HEK293T (cell line): ENCODE measurements at places on chromosomes 16 and 17.
A peak's percentile ranks its signal among the peaks of the same experiment; 100 is the strongest.

DNA sequence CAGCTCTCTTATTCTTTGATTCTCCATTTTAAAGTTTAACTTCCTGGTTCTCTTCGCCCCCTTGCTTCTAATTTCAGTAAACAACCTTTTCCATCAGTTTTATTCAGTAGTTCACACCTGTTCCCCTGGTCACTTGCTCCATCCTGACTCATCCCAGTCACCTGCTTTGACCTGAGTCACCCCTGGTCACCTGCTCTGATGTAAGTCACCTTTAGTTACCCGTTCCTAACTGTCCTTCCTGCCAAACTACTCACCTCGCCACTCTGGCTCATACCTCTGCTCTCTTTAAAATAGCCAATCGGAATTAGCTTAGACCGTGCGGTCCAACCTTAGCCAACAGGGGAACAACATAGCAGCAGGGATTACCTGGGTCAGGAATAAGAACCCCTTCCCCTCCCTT is 4.7 kb upstream of the NLRC5 start:
- no peak for DNase-seq

- no peak for DNase-seq
These were observed 5.2 kb upstream of the GSE1 start for GRCh38 chr16:85607796-85608514.

DNA sequence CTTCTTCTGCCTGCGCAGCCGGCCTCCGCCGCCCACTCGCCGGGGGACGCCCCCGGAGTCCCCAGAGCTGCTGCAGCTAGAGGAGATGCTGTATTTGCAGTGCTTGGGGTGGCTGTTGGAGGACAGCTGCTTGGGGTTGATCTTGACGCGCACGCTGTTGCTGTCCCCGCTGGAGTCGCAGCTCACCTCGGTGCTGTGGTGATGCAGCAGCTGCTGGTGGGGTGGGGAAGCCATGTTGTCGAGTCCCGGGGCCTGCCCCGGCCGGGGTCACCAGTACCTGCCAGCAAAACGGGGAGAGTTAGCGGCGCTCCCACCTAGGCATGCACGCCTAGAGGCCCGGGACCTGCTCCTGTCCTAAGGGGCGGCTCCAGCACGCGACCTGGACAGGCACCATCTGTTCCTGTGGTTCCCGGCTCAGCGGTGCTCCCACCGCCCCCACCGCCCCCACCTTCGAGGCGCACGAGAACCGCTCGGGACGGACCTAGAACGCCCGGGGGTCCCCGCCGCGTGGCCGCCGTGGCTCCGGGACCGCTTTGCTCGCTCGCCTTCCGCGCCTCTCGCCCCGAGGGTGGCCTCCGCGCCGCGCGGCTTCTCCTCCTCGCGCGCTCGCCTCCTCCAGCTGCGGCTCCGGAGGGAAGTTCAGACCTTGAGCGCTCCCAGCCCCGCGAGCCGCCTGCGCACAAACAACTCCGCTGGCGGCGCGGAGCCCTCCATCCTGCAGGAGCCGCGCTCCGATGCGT is 863 bp downstream of the ADCY9 start:
- DNase-seq: peak; percentile 68

GRCh38 chr16:56753410-56753809 is 23.5 kb downstream of the NUP93 start:
- no peak for DNase-seq

DNA sequence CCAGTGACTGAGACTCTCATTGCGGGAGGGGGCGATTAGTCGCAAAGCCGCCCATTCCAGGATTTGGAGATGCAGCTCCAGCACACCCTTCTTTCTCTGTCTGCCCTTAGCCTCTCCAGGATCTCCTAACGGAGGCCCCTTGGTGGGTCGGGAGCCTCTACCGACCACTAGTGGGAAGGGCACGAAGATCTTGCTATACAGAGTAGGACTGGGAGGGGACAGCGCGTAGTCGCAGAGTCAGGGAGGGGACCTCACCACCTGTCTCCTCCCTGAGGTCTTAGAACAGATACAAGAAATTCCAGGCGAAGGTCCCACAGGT is 588 bp upstream of the SMTNL2 start:
- DNase-seq: peak; percentile 80

DNA sequence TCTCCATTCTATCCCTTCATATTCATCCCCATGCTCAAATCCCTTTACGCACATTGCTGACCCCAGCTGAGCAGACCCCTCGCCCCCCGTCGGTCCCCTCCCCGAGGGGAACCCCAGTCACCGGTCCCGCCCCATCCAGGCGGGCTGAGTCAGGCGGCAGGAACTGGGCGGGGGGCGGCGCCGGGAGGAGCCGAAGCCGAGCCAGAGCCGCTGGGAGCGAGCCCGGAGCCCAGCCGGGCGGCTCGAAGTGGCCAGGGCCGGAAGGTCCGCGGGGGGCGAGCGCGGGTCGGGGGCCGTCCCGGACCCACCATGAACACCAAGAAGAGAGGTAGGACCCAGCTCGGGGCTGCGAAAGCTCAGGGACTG is 8.6 kb downstream of the RIPOR1 start:
- no peak for DNase-seq

DNA sequence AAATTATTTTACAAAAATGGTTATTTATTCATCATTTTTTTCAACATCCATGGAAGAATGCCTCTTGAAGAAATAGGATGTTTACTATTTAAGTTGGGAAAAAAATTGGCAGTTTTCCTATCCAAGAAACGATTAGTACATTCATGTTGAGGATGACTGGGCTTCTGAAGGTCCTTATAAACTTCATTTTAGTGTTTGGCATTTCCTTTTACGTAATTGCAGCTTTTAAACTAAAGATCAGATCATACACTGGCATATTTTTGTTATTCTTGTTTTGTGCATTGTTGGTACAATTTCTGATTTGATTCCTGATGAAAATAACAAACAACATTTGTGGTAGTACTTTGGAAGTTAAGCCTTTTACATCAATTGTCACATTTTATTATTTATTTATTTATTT is 11.5 kb downstream of the KCNJ16 start:
- no peak for DNase-seq

- no peak for DNase-seq
These were observed 117.3 kb downstream of the C16orf95 start for GRCh38 chr16:87199901-87200300.

DNA sequence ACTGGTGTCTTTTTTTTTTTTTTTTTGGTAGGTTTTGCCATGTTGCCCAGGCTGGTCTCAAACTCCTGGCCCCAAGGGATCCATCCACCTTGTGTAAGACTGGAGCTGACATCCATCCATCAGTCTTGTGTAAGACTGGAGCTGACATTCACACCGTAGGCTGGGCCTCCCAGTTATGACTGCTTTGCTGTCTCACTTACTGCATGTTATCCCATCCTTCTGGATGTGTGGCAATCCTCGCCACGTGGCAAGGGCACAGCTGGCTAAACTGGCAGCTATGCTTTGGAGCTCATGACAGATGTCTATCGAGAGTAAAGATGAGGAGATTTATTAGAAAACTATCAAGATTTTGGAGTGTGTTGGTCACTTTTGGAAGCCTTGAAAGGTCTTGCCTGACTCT is 115.1 kb downstream of the ABCA8 start:
- no peak for DNase-seq

- no peak for DNase-seq
These were observed 13.0 kb upstream of the NETO2 start for GRCh38 chr16:47156680-47157215.

DNA sequence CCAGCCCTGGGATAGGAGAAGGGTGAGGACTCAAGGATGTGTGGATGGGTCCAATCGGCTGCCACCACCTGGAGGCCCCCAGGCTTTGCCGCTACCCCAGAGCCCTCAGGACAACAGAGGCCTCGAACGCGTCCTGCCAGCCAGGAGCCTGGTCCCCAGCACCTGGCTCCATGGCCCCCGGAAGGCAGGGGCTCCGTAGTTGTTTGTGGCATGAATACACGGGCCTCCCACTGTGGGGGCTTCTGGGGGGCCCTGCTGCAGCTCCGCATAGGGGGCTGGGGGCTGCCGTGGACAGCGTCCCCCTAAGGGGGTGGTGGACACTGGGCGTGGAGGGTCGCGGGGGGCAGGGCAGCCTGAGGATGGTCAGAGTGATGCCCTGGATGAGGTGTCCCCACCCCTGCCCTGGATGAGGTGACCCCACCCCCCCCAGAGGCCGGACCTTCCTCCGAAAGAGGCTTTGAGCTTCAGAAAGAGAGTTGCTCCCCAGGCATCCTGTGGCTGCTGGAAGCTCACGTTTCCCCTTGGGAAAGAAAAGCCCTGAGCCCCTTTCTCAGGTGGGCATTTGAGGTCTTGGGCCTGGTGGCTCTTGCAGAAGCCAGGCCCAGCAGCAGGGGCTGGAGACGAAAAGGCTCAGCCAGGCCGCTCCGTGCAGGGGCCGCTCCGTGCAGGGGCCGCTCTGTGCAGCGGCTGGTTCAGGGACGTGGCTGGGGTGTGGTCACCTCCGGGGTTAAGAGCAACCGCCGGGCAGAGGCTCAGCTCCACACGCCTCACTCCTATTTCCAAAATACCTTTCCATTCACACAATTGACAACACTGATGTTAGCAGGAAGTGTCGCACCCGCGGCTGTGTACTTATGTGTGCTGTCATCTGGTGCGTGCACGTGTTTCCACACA is 40.3 kb upstream of the GNG13 start:
- DNase-seq: no peak

- no peak for DNase-seq
These were observed 7.8 kb downstream of the PIGS start for GRCh38 chr17:28563475-28563874.

GRCh38 chr17:82844796-82845162 is 5.0 kb upstream of the ZNF750 start:
- DNase-seq: no peak

DNA sequence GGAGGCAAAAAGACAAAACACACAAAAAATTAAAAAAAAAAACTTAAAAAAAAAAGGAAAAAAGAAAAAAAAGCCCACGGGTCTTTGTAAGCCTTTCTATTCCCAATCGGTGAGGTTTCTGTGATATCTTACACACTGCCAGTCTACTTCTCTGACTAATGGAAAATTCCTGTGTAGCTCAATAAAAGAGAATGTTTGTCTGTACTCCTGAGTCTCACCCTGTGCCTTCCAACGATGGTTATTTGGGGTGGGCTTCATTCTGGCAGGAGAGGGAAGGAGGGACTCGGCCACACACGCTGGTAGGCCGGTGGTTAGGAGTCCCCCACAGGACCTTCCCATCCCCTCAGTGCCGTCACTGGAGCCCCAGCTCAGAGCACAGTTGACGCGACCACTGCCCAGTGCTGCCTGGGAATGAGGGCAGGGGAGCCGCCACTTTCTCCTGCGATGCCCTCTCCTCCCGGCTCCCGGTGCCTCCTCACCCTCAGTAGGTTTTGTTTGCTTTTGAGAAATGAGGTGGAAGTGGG is 68.0 kb downstream of the AMFR start:
- DNase-seq: no peak

- DNase-seq: no peak
These were observed 5.4 kb downstream of the WBP2 start for GRCh38 chr17:75849724-75850123.

GRCh38 chr16:78122774-78123315 is 23.4 kb downstream of the WWOX start:
- peak; percentile 41 for DNase-seq
